ENCODE measurements at places on chromosomes 4 and X.

- DNase-seq, result no peak
Observed at GRCh38 chr4:183348706-183349659, 26.8 kb upstream of the CLDN24 start.

DNA sequence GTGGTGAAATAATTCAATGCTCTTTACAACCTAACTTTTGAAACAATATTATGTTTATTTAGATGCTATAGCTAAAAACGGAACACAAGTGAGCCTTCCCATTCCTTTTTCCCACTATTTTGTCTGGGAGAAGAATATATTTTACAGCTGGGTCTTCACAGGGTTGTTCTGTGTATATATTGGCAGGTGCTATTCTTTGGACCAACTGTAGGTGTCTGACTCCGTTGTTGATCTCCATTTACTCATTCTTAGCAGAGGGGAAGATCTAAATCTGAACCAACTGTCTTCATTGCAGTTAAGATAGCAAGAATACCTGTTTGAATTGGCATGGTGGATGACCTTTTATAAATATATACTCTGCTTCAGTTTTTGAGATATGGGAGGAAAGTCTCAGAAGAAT, 257.4 kb downstream of the CFAP299 start:
- peak; percentile 27 for DNase-seq

DNA sequence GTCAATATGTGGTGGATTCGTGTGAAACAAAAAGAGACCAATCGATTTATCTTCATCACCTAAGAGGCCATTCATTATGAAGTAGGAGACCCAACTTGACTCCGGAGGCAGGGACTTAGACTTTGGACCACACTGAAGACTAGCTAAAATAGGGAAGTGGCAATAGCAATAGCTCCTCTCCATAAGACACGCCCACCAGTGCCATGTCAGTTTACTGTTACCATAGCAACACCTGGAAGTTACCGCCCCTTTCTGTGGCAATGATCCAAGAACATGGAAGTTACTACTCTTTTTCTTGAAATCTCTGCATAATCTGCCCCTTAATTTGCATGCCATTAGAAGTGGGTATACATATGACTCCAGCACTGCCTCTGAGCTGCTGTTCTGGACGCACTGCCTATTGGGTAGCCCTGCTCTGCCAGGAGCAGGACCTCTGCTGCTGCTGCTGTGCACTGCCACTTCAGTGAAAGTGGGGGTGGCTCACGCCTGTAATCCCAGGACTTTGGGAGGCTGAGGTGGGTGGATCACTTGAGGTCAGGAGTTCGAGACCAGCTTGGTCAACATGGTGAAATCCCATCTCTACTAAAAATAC, 163.2 kb downstream of the PRKX start:
- peak; percentile 3 for DNase-seq

- DNase-seq, result peak; percentile 7
Observed at GRCh38 chr4:112003231-112003907, 141.9 kb upstream of the FAM241A start.

GRCh38 chr4:103499094-103499493, 220.7 kb downstream of the TACR3 start:
- no peak for DNase-seq

- no peak for DNase-seq
Observed at GRCh38 chrX:123814343-123814742, 45.5 kb upstream of the XIAP start.

DNA sequence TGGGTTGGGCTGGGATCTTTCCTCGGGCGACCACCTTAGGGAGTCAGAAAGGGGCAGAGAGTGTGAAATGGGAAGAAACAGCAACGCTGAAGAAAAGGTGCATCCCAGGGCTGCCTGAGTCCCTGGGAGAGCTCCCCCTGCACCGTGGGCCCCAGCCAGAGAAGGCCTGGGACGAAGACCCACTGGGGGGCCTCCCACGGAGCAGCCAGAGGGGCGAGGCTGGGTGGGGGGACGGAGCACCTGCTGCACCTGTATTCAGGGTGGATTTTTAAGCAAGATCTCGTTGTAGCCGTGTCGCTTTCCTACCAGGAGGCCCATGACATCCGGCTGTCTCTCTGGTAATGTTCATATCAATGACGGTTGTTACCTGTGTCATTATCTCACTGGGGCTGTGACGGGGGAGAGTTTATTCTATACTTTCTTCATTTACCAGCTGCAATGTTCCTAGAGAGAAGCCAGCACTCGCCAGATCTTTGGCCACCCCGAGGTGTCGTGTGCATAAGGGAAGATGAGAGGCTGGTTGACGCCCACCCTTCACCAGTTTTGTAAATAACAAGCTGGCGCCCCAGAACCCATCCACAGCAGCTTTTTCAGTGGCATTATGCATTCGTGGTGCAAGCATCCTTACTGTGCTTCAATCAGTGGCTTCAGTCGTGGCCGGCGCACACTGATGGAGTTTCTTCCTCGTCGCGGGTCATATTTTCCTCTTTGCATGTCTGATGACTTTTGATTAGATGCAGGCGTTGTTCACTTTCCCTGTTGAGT, 5.6 kb upstream of the PCGF3 start:
- no peak for DNase-seq

DNA sequence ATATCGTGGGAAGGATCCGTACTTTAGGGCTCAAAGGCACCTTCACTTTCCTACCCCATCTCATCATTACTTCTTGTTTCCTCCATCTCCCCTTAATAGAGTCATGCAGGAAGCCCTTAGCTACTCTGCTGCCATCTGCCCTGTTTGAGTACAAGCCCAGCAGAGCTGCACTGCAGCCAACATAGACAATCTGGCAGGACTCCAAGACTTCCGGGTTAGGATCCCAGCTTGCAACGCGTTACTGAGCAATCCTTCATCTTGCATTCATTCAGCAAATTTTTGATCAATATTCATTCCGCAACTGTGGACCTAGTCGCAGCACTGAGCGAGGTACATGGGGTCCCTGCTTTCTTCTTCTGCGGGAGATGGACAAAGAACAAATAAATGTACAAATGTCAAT, 344.9 kb downstream of the BCOR start:
- DNase-seq, result peak; percentile 85

DNA sequence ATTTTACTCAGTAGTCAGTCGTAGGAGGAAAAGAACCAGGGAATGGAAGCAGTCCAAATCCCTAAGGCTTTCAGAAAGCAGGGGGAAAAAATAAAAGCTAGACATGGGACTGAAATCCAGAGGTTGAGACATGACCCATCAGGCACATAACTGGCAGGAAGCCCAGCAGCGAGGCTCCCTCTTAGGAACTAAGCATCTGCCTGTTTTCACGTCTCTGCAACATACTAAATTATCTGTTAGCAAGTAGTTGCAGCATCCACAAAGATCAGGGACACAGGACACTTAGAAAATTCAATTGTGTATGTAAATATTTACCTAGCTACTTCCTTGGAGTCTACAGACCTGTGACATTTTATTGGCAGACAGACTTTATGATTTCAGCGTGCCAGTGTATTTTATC, 118.0 kb upstream of the EDNRA start:
- no peak for DNase-seq

DNA sequence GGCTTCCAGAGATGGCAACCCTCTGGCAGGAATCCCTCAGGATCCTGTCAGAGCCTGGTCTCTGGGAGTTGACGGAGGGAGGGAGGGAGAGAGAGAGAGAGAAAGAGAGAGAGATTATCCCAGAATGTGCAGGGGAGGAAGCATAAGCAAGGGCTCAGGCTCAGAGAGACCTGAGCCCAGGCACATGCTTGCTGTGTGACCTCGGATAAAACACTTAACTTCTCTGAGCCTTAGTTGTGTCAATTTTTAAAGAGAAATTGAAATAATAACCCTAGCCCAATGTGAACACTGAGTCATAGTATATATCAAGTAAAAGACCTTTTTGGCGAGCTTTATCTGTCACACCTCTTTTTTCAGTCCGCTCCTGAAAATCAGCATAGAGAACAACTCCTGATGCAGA, 473 bp upstream of the USP51 start:
- DNase-seq, result no peak

Data from NCI-H69 (cell line).